ENCODE measurements at places on chromosomes 7 and 10. TPM values are rescaled to one million over a fixed set of nuclear protein-coding genes. Genes with fewer than 3 reads are reported as not detected.

GRCh38 chr7:67588631-67589030 lies 592.0 kb downstream of the TYW1 start:
- DNase-seq: no peak

ZNF503 gene
- 16.4 TPM for polyA plus RNA-seq

C10orf95 gene
- not detected for polyA plus RNA-seq

- DNase-seq: no peak
Observed at GRCh38 chr7:126780993-126781392, 471.7 kb downstream of the GRM8 start.

MSS51 gene
- polyA plus RNA-seq: 8.7 TPM

GALNT17 gene
- 36.6 TPM for polyA plus RNA-seq

DNA sequence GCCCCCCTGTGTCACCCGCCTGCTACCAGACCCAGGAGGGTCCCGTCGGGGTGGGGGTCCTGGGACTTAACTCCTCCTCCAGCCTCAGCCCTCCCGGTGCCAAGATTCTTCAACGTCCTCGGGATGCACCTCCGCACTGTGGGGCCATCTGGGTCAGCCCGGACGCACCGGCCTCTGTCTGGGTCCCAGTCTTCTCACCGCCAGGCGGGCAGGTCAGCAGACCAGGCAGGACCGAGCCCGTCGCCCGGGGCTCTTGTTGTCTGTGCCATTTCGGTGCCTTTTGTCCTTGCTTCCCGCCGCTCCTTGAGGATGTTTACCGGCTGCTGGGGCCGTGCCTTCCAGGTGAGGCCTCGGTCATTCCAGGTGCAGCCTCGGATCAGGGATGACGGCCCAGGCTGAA lies 32.1 kb upstream of the PSMG3 start:
- no peak for DNase-seq

LRIT1 gene
- polyA plus RNA-seq: not detected

FGF8 gene
- polyA plus RNA-seq: not detected

CYP2C19 gene
- polyA plus RNA-seq: not detected

GRCh38 chr10:78747401-78748234 lies 321.1 kb upstream of the ZMIZ1 start:
- DNase-seq: peak; percentile 11

DNA sequence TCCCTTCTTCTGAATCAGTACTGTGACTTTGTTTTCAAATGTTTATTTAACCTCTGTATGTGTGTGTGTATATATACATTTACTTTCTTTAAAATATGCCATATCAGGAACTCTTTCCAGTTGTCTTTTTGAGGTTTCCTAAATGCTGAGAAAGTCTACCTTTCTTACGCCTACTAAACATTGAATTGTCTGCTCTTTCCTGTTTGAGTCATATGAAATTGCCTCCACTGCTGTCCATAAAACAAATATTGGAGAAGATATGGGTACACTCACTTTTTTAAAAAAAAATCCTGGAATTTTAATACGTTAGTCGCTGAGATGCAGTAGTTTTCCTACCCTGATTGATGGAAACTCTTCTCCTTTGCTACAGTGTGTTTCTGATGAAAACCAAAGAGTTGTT lies 298.7 kb upstream of the TEX47 start:
- no peak for DNase-seq

SPDYE6 gene
- polyA plus RNA-seq: 2.6 TPM

FUOM gene
- 4.8 TPM for polyA plus RNA-seq

DNA sequence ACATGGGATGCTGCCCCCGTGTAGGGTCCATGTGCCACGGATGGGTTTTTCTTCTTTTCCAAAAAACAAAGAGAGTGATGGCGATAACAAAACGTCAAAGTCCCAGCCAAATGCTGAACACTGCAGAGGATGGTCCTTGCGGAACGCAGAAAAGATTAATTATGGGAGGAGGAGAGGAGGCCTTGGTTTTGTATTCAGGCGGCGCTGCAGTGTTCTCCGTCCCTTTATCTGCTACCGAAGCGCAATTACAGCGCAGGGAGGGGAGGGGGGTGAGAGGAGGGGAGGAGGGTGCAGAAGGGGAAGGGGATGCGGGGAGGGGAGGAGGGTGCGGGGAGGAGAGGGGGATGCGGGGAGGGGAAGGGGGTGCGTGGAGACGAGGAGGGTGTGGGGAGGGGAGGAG lies 131.8 kb upstream of the PRKCQ start:
- DNase-seq: no peak

GRCh38 chr10:3740157-3740871 lies 44.7 kb downstream of the KLF6 start:
- no peak for DNase-seq

NUTM2E gene
- polyA plus RNA-seq: 0.42 TPM

IFIT1B gene
- polyA plus RNA-seq: 0.40 TPM

CRYGN gene
- not detected for polyA plus RNA-seq

DNA sequence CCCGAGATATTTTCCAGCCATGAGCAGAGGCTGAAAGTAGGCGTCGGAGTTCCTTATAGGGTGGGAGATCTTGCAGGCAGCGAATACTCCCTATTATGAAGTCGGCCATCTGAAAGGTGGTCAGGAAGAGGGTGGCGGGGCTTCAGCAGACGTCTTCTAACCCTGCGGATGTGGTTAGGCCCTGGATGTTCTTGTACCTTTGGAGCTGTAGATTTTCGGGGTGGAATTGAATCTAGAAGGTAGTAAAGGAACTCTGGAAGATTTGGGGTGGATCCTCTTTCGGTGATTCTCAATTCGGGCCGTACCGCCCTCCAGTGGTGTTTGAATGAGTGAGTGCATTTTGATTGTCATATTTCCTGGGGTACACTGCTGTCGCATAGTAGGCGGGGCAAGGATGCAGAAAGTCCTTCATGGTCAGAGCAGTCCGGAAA lies 635 bp downstream of the NUP205 start:
- DNase-seq: peak; percentile 86
